ENCODE measurements at places on chromosomes 4 and X. TPM values are rescaled to one million over a fixed set of nuclear protein-coding genes. Genes with fewer than 3 reads are reported as not detected.
A peak's percentile ranks its signal among the peaks of the same experiment; 100 is the strongest.

SHISA3 gene
- 1.5 TPM for total RNA-seq

CNGA1 gene
- total RNA-seq = 0.60 TPM

HEPH gene
- 22.2 TPM for total RNA-seq

FAM184B gene
- not detected for total RNA-seq

TRAM1L1 gene
- 2.5 TPM for total RNA-seq

RASL11B gene
- 26.8 TPM for total RNA-seq

GABRQ gene
- not detected for total RNA-seq

SNCA gene
- total RNA-seq = 25.5 TPM

MAGEB2 gene
- total RNA-seq = not detected

NAAA gene
- total RNA-seq = 17.2 TPM

HMGB3 gene
- 3.8 TPM for total RNA-seq

PCYT1B gene
- total RNA-seq = 1.1 TPM

NAT8L gene
- 0.19 TPM for total RNA-seq

PRR32 gene
- total RNA-seq = not detected

HTR2C gene
- total RNA-seq = not detected

MUC7 gene
- total RNA-seq = not detected

ANXA3 gene
- 13.8 TPM for total RNA-seq

PAGE1 gene
- total RNA-seq = not detected

SUPT20HL1 gene
- total RNA-seq = 0.48 TPM

- DNase-seq = peak; percentile 30
Observed at GRCh38 chr4:5823542-5824211, 69.2 kb downstream of the CRMP1 start.

DNA sequence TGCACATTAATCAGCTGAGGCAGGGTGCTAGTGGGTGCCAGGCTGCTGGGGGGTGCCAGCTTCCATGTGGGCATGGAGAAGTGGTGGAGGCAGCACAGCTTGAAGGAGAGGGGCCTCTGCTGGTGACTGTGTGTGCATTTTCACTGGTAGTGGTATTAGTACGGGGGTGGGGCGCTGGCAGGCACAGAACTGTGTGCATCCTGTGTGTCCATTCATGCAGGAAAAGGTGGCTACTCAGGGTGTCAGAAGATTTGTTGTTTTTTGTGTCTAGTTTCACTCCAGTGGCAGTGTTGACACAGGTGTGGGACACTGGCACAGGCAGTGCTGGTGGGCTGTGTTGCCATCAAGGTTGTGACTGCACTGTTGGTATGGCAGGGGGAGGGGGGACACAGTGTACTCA, 1303.6 kb downstream of the FAM133A start:
- DNase-seq = no peak

DNA sequence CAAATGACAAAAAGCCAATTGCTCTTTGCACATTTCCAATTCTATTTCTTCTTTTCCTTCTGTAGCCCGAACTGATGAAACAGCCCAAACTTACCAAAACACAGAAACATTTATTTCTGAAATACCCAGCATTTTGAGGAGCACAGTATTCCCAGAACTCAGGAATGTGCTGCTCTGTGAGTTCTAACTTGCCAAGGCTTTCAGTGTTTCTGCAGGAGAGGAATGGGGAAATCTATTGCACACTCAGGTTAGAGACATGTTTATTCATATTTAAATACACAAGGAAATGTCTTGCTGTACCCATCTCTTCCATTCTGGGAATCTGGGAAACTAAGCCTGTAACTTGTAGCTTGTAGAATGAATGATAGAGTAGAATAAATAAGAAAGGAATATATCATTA, 10.7 kb downstream of the TMPRSS11D start:
- no peak for DNase-seq

GRCh38 chr4:123297836-123298235, 98.8 kb upstream of the SPRY1 start:
- DNase-seq = no peak

DNA sequence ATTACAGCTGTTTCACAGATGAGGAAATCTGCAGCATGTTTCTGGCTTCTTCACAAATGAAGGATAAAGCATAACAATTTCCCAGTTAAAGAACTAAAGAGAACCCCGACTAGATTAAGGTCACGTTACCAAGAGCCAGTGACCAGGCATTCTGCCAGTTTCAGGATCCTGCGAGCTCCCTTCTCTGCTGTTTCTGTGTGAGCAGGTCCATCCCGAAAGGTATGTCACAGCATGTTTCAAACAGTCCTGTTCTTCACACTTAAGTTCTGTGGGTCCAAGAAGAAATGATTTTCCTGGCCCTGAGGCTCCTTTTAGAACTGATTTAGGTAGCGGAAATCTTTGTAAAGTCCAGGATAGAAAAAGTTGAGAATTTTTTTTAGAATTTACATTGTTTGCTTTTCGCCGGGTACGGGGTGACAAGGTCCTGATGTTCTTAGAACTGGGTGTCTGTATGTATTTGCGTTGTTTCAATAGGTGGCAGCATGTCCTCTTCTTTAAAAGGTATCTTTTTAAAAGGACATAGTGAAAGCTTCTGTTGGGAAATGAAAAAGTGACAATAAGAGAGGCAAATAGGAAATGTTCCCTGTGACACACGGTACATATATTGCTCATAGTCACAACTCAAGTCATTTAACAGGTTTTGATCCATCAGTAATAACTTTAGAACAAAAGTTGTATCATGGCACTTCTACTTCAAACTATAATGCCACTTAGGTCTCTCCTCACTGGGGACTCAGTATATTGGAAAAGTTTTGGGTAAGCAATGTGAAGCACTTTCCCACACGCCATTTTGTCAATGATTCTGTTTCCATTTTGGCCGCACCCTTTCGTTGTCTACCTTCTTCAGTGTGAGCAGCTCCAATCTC, 18.4 kb downstream of the IL21 start:
- no peak for DNase-seq

GRCh38 chrX:9835585-9836210, 49.5 kb downstream of the SHROOM2 start:
- no peak for DNase-seq

- no peak for DNase-seq
Observed at GRCh38 chrX:111850975-111851374, 25.0 kb upstream of the TRPC5OS start.

- no peak for DNase-seq
Observed at GRCh38 chrX:39725114-39725513, 372.6 kb downstream of the BCOR start.

DNA sequence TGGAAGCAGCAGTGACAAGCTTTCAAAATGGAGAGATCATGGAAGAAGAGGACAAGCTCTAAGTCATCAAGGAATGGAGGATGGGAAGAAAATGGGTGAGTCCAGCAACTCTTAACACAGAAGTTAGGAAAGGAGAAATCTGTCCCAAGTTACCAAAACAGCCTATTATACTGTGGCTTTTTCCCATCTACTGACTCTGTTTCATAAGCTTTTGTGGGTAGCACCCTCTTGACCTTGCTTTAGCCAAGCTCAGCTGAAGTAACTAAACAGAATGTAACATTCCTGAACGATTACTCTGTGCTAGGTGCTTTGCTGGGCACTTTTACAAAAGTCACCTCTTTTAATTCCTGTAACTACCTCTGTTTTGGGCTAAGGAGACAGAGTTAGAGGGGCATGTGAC, 54.9 kb downstream of the MAP7D2 start:
- DNase-seq = no peak

- DNase-seq = peak; percentile 78
Observed at GRCh38 chr4:47032405-47033106, 1.2 kb downstream of the GABRB1 start.

- DNase-seq = peak; percentile 88
Observed at GRCh38 chr4:88728146-88728545, 30.5 kb upstream of the NAP1L5 start.

GRCh38 chr4:75908555-75908954, 6.3 kb upstream of the PPEF2 start:
- DNase-seq = no peak

GRCh38 chrX:37349221-37350033, at the start of gene PRRG1:
Gene PRRG1, plus strand, starts transcription at chrX:37349364. Its CDS starts 56,886 bp downstream, at chrX:37406250.
- DNase-seq = peak; percentile 92

GRCh38 chr4:159768016-159768415, 665.1 kb downstream of the RAPGEF2 start:
- no peak for DNase-seq

GRCh38 chrX:31092970-31093638, 21.3 kb upstream of the FTHL17 start:
- no peak for DNase-seq

DNA sequence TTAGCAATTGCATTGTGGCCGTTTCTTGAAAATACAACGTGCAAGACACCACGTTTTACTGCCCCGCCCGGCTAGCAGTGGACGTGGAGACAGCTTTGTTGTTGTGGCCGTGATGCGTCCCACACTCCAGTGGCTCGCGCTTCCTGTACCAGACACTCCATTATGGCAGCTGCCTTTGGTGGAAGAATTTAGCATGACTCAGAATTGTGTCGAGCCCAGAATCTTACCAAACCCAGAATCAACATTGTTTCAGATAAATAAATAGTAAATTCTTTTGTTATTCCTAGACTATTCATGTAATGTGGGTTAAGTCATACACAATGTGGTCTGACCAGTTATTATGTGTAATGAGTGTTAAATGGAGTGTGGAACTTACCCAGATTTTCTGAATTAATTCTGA, 25.3 kb upstream of the S100P start:
- DNase-seq = no peak

DNA sequence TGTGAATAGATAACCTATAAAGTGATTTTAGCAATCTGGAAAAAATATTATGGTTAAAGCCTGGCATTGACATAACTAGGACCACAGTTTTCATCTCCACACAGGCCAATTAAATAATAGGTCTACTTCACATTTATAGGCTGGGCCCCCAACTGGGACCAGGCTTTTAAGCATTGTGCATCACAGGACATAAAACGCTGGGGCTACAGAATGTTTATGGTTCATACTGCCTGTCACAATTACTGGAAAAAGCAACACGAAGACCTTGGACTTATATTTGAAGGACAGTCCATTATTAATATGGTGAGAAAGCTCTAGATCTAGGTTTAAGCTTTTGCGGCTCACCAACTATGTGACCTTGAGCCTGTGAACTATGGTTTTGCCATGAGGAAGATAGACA, 94.2 kb downstream of the MFAP3L start:
- DNase-seq = no peak

DNA sequence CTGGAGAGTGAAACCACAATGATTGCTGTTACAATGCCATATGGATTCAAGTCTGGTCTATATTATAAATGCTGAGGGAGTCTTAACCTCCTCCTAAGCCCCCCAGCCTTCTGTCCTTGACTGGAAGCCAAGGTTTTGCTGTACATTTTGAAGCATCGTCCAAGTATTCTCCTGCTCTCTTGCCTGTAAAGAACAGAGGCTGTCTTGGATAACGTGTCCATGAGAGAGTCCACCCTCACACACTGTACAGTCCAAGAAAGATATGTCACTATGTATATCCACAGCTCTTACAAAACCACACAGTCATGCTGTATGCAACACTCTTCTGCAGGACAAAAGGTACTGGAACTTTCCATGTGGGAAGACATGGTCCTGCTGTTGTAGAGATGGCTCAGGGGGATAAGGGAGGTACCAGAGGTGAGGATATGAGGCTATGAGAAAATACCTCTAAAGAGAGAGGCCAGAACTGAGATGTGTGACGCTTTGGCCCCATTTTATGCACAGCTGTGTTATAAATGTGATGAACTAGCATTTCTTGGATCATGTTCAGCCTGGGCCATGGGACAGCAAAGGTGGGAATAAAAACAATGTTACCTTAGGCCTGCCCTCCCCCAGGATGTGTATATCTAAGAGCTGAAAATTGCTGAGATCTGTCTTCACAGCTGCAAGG, 678.6 kb downstream of the IQCM start:
- no peak for DNase-seq

GRCh38 chr4:52751487-52751911, 274 bp upstream of the ERVMER34-1 start:
- no peak for DNase-seq

DNA sequence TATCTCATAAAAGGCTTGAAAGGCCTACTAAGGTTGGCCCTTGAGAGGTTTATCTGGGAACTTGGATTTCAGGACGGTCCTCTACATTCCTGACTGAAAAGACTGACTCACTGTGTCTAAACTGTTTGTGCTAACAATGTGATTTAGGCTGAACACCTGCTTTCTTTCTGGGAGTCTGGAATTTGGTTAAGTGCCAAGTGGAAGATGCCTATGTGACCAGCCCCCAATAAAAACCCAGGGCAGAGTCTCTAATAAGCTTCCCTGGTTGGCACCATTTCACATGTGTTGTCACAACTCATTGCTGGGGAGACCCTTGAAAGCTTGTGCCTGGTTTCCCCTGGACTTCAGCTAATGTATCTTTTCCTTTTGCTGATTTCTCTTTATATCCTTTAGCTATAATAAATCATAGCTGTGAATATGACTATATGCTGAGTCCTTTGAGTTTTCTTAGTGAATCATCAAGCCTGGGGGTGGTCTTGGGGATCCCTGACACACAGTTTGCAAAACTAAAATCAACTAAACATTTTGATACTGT, 55.1 kb downstream of the GPR82 start:
- no peak for DNase-seq

- DNase-seq = no peak
Observed at GRCh38 chrX:85907316-85907715, 140.0 kb downstream of the CHM start.
